ENCODE measurements at places on chromosomes 3 and 15.

DNA sequence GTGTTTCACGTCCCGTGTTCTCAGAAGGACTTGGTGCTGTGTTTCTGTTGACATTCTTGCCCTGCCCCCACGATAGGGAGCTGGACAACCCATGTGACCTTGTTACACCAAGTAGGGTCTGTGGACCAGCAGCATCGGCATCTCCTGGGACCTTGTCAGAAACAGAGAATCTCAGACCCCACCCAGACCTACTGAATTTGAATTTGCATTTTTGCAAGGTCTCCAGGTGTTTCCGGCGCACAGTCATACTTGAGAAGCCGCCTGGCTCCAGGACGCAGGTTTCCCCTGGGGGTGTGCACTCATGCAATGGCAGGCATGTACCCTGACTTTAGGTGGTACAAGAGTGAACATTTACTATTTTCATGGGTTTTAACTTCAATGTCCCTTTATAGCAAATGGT is 117.9 kb downstream of the TLE3 start:
- no peak for DNase-seq

DNA sequence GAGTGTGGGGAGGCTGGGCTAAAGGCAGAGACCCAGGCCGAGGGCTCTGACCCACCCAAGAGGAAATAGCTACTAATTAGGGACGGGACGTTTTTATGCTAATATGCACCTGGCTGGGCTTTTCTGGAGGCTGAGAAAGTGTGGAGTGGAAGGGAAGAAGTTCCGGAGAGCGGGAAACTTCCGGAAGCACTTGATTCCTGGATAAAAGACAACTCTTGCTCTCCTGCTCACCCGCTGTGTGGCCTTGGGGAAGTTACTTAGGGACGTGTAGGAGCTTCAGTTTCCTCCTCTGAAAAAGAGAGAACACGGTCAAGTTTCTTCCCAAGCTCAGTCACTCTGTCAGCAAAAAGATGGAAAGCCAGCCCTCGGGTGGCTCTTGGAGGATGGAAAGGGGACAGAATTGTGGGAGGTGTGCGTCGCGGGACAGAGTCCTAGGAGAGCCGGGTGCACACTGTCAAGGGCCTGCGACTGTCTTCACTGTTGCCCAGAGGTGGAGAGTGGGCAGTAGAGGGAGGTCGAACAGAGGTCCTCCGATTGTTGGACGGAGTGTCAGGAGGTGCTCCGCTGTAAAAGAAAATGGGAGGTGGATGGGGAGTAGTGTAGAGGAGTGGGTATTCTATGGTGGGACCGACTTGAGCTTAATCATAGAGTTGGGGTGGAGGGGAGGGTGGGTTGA is 43.2 kb downstream of the EPHB3 start:
- no peak for DNase-seq

DNA sequence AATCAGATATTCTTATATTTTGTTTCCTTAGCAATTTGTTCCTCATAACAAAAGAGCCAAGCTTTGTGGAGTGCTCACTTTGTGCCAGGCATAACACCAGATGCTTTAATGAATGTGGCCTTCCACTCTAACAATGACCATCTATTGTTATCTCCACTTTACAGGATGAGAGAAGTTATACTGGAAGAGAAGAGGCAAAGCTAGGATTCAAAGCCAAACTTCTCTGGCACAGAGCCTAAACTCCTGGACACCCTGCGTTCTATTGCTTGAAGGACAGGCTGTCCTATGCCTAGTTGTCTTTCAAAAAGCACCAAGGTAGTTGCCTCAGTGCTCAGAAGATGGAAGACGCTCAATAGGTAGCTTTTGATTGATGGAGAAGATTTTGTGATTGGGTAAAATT is 123.2 kb upstream of the FEZF2 start:
- no peak for DNase-seq

DNA sequence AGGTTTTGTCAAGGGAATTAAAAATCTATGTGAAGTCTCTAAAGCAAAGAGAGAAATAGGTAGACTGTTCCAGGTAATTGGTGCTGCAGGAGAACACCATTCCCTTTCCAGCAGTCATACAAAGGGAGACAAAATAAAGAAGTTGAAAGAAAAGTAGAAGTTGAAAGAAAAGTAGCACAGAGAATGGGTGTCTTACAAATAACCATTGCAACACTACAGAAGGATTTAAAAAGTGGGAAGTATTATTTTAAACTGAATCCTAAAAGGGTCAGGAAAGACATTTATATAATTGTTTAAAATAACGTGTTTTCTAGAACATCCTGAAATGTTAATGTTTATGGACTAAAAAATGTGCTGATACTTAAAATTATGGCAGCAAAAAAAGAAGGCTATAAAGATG is 223.8 kb downstream of the RSRC1 start:
- DNase-seq, result no peak

- DNase-seq, result no peak
Observed at GRCh38 chr15:48408327-48408726, 77.1 kb downstream of the DUT start.

DNA sequence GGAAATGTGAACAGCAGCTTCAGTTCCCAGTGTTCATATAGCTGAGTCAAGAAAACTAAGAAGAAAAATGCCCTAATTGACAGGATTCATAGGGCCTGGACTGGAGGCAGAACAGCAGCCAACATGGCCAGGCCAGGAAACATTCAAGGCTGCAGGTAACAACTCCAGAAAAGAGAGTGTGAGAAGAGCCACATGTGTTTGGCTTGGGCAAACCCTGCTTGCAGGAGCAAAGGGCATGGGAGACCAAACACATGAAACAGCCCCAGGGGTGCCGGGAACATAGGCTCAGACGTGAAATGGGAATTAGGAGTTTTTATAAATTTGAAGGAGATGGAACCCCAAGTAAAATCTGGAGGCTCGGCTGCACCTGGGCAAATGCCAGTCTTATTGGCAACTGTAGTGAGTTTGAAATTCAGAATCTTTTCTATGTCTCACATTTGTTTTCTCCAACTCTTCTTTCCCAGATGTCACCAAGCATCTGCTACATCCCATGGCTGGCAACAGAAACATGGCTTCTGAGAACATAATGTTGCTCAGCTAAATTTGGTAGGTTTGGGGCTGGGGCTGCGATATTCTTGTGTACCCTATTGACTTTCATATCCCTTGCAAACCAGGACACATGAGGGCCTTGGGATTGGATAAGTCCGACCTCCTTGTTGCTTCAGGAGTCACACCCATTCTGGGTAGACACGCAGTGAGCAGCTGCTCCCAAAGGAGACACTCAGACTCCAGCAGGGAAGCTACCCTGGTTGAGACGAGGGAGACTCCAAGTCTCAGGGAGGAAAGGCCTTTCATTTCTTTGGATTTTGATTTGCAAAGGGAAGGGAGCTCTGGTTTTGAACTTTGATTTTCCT is 98.9 kb upstream of the CLSTN2 start:
- no peak for DNase-seq

DNA sequence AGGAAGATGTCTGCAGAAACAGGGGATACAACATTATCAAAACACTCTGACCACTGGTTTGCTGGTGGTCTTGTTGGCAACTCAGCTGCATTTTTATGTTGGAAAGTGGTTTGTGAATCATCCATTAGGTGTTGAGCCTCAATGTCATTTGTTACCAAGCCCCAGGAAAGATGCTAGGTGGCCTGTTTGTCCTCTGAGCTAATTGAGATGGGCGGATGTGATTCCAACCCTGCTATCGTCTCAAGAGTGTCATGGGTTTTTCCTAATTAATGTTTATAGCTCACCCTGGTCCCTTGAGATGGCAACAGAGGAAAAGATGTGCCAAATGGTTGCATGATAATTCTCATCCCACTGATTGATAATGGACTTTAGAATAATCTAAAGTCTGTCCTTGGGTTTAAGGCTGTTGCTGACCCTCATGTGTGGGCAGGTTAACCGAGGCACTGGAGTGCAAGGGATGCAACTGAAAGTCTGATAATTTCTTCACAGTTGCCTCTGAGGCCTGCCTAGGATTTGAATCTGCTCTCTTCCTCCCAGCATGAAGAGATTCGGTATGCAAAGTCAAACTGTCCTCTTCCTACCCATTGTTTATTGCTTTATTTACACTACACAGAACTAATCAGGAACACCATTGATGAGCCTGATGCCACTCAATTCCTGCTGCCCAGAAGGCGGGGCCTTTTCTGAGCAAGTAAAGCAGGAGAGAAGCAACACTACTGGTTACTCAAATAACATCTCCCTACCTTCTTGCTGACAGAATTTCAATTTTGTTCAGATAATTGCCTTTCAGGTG is 166.2 kb upstream of the TBC1D5 start:
- DNase-seq, result no peak

- no peak for DNase-seq
Observed at GRCh38 chr15:54998661-54999060, 198.1 kb downstream of the RSL24D1 start.

- DNase-seq, result no peak
Observed at GRCh38 chr15:88002706-88003105, 253.8 kb downstream of the NTRK3 start.

DNA sequence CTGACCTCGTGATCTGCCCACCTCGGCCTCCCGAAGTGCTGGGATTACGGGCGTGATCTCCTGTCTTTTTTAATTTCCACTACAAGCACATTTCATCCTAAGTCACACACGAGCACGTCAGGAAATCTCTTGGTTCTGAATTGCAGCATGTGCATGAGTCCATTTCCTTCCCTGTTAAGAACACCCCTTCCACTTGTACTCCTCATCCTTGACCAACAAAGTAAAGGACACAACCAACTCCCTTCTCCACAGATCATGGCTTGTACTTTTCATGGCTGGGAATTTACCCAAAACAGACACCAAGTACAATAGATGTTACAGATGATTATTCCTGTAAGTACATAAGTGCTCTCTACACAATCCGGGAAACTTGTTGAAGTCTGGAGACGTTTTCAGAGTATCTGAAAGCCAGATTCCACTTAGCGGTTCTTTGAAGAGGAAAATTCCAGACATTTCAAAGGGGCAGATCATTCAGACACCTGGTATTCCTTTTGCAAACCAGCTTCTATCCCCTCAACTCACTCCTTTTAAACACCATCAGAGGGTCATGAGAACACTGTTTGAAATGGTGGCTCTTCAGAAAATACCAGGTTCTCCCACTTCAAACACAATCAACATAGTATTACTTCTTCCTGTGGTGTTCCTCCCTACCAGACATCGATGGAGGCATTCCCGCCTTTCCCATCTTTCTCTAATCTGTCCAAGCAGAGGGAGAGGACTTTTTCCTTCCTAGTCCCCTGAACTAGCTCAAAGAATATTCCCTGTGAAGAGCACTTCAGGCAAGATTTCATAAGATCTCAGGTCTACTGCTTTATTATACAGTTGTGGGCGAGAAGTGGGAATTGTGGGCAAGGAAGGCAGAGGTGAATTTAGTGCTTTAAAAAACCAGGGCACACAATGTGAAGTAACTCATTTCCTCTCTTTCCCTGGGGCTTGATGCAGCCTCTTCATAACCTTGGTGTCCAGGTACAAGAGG is 80.1 kb upstream of the TSC22D2 start:
- no peak for DNase-seq

GRCh38 chr3:157610876-157611535 is 107.8 kb upstream of the VEPH1 start:
- no peak for DNase-seq

DNA sequence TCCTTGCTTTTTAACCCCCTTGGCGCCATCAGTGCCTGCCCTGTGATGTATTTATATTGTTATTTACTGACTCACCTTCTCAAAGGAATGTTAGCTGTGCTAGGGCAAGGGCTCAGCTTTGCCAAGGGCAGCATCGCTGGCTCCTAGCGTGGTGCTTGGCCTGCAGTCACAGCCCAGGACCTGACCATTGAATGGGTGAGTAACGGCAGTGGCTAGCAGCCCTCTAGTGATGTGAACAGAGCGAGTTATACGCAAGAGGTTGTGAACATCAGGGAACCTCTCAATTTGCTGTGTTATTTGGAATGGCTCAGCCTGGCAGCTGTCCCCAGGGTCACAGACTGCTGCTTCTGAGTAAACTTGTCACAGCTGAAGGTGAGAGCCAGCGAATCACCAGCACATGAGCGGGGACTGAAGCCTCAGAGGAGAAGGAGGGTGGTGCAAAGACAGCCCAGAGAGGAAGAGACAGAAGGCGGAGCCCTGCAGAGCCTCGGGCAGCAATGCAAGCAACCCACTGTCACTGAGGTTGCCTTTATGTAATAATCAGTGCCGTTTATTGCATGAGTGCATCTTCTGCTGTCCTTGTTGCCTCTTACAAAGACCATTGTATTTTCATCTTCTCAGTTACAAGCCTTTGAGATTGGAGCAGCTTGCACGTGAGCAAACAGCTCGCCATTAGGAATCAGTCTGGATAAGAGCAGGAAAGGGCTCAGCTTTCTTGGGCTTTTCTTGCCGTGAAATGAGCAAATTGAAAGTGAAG is 158.3 kb downstream of the SLCO3A1 start:
- no peak for DNase-seq

GRCh38 chr3:8560366-8561007 is 58.9 kb downstream of the LMCD1 start:
- no peak for DNase-seq

DNA sequence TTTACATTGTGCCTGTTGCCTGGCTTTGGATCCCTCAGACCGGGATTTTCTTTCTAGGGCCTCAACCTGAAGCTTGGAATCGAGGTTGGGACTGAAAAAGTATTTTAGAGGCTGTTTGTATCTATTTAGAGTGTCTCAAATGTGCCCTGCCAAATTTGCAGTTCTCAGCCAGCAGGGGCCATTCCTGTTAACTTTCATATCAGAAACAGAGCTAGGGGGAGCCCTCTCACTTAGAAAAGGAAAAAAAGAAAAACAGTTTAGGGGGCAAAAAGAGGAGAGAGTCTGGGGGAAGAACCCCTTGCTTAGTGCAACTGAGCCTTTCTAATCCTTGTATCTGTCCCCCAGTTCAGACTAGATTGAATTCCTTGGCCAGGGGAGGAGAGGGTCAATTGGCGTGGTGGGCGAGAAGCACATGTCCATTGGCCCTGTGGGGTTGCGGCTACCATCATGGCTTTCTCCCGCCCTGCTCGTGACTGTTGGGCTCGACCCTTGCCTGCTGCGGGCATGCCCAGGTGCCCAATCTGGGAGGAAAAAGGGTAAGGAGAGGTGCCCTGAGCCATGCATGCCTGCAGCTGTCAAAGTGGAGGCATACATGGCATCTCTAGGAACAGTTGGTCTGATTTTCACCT is 101.6 kb downstream of the CFAP44 start:
- DNase-seq, result no peak

- no peak for DNase-seq
Observed at GRCh38 chr15:69031013-69032001, 16.8 kb downstream of the NOX5 start.

- no peak for DNase-seq
Observed at GRCh38 chr3:170228093-170228766, 6.0 kb downstream of the PRKCI start.

DNA sequence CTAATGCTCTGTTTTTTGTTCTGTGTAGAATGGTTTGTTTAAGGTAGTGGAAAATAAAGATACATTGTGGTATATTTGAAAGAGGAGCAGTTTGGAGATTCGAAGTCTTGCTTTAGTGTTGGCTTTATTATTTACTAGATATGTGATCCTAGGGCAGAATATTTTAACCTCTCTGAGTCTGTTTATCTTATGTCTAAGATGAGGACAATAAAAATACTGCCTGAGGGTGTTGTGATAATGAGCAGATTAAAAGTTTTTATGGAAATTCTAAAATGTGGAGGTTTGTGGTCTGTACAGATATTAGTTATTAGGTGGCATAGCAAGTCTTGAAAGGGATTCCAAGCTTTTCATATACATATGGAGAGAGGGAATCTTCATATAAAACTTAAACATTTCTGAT is 15.0 kb downstream of the TCF12 start:
- no peak for DNase-seq

GRCh38 chr15:29672923-29673809 is 149.1 kb downstream of the TJP1 start:
- no peak for DNase-seq
